ENCODE measurements at places on chromosomes 11 and 22.

DNA sequence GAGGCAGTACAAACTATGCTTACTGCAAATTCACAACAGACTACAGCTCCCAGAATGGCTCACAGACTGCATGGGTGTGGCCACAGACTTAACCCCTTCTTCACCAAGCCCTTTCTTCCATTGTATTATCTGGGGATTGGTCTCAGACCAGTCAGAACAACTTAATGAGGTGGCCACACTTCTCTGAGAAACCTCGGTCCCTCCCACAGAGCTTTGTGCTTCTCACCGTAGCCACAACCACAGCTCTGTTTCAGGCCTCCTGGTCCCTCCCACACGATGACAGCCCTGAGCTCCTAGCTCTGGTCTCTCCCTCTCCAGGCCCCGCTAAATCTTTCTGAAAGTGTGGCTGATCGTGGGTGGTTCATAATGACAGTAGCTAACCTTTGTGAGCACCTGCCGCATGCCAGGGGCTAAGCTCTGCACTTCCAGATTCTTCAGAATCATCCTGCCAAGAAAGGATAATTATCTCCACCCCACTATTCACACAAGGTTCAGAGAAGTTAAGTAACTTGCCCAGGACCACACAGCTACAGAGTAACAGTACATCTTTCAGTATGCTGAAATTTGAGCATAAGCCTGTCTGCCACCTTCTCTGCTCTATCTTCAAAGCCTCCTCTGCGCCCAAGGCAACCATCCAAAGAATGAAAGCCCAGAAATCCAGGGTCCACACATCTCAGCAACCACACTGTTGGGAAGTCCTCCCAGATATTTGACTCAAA is 5.4 kb downstream of the PDE2A start:
- DNase-seq, result no peak

- DNase-seq, result no peak
Observed at GRCh38 chr22:43183496-43184277, 3.2 kb downstream of the TTLL12 start.

DNA sequence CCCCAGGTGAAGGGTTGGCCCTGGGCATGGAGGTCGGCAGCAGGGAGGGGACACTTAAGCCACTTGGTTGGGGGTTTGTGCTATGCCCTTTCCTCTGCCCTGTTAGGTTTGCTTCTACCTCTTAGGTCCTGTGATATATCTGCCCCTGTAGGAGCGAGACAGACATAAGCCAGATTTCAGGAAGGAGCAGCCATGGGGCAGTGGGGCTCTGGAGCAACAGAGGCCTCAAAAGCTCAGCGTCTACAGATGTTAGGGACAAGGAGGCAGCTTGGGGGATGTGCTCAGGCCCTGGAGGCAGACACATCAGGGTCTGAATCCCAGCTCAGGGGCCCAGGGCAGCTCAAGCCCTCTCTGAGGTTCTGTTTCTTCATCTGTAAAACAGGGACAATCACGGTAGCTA is 27.2 kb upstream of the KCNQ1OT1 start:
- DNase-seq, result no peak

DNA sequence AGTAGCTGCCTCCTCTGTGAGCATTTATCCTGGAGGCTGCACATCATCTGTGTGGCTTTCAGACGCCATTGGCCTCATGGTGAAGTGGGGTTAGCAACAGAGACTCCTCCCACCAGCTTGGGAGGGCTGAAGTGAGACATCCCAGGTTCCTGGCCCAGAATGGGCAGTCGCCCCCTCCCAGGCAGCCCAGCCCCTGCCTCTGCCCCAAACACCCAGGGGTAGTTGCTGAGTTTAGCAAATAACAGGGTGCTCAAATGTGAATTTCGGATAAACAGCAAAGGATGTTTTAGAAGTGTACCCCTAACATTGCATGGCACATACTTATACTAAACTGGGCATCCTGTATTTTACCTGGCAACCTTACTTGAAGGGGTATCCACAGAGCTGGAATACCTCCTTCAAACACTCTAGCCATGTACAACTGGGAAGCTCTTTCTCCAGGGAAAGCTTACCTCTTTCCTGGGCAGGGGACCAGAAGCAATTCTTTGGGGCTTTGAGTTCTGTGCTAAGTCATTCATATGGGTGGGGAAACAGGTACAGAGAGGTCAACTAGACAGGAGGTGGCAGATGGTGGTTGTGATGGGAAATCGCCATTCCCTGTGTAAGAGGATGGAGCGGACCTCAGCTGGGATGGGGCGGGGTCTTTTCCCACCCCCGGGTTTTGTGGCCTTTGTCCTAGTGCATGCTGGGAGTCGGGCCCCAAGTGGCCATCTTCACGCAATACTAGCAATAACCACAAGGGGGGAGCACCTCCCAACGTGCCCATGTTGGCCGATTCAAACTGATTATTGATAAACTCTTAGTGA is 19.3 kb downstream of the MTFP1 start:
- DNase-seq, result no peak

GRCh38 chr11:74021998-74022397 is 13.1 kb upstream of the UCP3 start:
- no peak for DNase-seq

DNA sequence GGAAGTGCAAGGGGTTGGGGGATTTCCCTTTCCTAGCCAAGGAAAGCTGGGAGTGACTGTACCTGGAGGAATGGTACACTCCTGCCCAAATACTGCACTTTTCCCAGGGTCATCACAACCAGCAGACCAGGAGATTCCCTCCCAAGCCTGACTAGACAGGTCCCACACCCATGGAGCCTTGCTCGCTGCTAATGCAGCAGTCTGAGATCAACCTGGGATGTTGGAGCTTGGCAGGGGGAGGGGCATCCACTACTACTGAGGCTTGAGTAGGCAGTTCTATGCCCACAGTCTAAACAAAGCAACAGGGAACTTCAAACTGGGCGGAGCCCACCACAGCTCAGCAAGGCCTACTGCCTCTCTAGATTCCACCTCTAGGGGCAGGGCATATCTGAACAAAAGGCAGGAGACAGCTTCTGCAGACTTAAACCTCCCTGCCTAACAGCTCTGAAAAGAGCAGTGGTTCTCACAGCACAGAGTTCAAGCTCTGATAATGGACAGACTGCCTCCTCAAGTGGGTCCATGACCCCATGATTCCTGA is 58.5 kb downstream of the SLC22A9 start:
- no peak for DNase-seq

DNA sequence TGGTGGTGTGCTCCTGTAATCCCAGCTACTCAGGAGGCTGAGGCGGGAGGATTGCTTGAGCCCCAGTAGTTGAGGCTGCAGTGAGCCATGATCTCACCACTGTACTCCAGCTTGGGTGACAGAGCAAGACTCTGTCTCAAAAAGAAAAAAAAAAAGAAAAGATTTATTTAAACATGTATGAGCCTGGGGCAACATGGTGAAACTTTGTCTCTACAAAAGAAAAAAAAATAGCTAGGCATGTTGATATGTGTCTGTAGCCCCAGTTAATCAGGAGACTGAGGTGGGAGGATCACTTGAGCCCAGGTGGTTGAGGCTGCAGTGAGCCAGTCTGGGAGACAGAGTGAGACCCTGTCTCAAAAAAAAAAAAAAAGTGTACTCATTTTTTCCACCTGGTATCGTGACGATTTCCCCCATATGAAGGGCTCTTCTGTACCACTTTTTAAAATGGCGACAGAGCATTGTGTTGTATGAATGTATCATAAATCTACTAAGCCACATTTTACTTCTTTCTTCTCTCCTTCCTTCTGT is 16.4 kb upstream of the KCTD14 start:
- no peak for DNase-seq

DNA sequence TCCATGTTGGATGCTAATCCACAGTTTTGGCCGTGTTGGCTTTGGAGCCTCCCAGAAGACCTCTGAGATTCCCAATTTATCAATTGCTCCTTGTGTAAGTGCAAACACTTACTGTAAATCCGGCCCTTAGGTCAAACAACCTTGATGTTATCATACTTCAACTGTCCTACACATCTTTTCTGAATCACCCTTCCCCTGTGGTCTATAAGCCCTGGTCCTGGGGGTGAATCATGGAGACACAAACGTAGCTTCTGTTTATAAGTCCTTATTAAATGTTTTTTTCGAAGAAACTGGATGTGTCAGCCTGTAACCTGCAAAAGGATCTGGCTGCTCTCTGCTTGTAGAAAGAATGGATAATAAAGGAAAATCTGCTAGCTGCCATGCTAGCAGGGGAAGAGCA is 1.7 kb upstream of the IL10RA start:
- DNase-seq, result no peak

DNA sequence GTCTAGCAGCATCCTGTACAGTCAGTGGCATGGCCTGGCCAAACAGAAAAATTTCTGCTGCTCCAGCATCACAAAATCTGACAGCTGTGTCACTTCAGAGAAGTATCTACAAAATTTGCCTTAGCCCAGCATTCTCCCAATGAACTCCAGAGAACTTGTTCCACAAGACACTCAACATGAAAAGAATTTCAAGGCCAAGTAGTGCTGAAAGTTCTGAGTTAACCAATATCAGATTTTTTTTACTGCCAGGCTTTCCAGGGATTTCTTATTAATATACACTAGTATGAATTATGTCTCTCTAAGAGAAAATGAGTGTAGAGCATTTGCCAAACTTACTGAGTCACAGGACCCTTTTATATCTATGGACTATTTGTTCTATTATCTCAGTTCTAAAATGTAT is 68.8 kb downstream of the OR5AK2 start:
- DNase-seq, result no peak

Data from fibroblast of skin of left biceps (primary cell).